ENCODE measurements at places on chromosomes 4 and X.

GRCh38 chr4:72970756-72971155, 98.8 kb downstream of the COX18 start:
- DNase-seq, result no peak

- DNase-seq, result no peak
Measured at GRCh38 chr4:8127051-8127826, 31.4 kb downstream of the ABLIM2 start.

DNA sequence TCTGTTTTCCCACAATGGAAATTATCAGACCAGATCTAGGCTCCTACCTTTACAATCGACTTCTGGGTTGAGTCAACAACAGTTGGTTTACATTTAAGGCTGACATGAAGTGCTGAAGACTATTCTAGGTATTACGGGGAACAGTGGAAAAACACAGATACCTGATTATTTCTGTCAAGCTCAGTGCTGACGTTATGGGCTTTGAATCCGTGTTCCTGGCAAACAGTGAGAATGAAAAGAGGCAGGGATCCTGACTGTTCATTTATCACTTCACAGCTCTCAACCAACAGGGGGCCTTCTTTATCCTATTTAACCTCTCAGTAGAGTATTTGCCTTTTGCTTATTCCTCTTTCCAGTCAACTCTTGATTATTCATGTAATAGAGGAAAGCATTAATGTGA, 43.1 kb downstream of the TMEM164 start:
- no peak for DNase-seq

GRCh38 chr4:94918543-94918942, 160.8 kb downstream of the BMPR1B start:
- no peak for DNase-seq

GRCh38 chrX:137746289-137746688, 180.4 kb downstream of the ZIC3 start:
- DNase-seq, result no peak

- no peak for DNase-seq
Measured at GRCh38 chr4:32841217-32841616, 2121.0 kb downstream of the PCDH7 start.

- DNase-seq, result no peak
Measured at GRCh38 chr4:16728849-16729248, 169.6 kb downstream of the LDB2 start.

DNA sequence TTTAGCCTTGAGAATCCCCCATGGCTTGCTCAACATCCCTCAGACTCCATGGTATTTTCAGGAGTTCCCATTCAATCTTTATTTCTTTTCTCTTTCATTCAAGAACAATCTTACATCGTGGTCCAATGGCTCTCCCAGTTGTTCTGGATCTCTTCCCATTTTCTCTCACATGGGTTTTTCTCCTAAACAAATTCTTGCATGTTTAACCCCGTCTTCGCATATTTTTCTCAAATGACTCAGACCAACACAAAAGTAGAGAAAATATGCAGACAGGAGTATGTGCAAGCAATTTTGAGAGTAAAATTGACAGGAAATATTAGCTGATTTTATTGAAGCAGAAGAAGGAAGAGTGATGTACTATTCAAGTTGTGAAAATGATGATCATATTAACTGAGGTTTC, 396.4 kb upstream of the TRAM1L1 start:
- DNase-seq, result no peak

DNA sequence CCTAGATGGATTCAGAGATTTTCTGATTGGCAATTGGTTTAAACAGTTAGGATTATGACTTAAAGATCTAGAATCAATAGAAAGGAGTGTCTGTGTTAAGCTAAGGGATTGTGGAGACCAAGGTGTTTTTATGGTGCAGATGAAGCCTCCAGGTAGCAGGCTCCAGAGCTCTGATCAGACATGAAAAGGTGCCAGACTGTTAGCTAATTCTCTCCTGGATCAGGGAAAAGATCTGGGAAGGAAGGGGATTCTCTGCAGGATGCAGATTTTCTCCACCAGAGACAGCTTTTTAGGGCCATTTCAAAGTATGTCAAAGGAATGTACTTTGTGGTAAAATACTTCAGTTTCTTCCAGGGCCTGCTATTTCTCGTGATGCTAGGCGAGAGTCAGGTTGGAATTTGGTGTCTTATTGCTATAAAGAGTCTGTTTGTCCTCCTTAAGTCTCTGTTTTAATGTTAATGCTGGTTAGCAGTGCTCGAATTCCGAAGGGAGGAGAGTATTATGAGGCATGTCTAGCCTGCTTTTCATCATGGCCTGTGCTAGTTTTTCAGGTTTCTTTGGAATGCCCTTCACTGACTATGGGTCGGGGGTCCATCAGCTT, 12.0 kb upstream of the GPR78 start:
- no peak for DNase-seq

- DNase-seq, result no peak
Measured at GRCh38 chr4:53905276-53905940, 159.0 kb downstream of the CHIC2 start.

- DNase-seq, result no peak
Measured at GRCh38 chr4:96691521-96691920, 851.6 kb downstream of the PDHA2 start.

DNA sequence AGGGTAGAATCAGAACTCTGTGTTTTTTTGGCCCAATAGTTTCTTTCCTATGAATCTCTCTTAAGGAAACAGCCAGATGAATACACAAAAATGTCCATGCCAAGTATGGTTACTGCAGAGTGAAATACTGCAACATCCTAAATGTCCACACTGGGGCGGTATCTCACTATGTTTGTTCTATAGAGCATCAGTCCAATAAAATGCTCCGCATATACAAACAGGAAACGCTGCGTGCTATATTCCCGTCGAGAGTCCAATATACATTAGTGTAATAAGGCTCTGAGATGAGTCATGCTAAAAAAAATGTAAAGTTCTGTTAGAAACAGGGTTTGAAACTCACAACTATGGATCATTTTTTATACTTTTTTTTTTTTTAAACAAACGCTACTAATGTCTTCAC, 72.9 kb upstream of the ENOX2 start:
- no peak for DNase-seq

DNA sequence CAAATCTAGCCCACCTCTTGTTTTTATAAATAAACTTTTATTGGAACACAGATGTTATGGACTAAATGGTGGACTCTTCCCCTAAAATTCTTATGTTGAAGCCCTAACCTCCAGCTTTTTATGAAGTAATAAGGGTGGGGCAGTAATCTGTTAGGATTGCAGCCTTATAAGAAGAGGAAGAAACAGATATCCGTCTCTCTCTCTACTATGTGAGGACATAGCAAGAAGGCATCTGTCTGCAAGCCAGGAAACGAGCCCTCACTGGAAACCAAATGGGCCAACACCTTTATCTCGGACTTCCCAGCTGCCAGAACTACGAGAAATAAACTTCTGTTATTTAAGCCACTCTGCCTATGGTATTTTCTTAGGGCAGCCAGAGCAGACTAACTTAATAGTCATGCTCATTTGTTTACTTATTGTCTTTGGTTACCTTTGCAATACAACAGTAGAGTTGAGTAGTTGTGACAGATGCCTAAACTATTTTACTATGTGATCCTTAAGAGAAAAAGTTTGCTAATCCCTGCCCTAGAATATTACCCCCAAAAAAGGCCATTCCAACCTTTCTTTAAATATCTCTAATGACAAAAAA, 67.4 kb downstream of the MANBA start:
- no peak for DNase-seq

DNA sequence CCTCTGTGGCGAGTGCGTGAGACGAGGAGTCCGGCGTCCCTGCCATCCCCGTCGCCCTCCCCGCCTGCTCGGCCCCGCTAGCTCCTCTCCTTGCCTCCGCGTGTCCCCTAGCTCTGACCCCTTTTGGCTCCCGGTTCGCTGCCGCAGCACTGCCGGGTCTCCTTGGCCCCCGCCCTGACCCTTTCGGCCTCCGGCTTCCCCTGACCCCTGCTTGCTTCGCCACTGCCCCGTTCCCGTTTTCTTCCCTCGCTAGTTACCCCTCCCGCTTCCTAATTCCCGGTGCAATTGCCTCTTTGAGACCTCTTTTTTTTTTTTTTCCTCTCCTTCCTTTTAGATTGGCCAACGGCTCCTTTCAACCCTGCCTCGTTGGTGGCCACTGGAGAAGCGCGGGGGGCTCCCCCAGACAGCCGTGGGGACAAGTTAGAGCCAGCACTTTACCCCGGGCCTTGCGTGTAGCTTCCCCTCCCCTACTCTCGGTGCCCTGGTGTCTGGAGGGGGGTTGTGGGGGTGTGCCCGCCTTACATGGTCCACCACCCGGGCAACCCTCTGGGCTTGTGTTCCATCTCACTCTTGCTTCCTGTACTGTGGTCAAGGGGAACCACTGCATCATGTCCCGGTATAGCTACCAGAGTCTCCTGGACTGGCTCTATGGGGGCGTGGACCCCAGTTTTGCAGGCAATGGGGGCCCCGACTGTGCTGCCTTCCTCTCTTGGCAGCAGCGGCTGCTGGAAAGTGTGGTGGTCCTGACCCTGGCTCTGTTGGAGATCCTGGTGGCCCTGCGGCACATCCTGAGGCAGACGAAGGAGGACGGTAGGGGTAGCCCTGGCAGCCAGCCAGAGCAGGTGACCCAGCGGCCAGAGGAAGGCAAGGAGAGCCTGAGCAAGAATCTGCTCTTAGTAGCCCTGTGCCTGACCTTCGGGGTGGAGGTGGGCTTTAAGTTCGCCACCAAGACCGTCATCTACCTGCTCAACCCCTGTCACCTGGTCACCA, 548 bp downstream of the TMEM164 start:
- no peak for DNase-seq

DNA sequence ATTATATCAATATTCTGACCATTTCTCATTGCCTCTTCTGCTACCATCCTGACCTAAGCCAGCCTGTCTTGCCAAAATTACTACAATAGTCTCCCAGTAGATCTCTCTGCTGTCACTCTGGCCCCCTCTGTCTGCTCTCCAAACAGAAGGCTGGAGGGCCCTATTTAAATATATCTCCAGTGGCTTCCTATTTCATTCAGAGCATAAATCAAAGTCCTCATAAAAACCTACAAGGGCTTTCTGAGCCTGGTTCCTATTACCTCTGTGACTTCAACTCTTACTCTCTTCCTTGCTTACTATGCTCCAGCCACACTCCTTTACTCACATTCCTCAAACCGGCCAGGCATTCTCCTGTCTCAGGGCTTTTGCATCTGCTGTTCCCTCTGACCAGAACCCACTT, 19.0 kb downstream of the IGSF1 start:
- DNase-seq, result no peak

DNA sequence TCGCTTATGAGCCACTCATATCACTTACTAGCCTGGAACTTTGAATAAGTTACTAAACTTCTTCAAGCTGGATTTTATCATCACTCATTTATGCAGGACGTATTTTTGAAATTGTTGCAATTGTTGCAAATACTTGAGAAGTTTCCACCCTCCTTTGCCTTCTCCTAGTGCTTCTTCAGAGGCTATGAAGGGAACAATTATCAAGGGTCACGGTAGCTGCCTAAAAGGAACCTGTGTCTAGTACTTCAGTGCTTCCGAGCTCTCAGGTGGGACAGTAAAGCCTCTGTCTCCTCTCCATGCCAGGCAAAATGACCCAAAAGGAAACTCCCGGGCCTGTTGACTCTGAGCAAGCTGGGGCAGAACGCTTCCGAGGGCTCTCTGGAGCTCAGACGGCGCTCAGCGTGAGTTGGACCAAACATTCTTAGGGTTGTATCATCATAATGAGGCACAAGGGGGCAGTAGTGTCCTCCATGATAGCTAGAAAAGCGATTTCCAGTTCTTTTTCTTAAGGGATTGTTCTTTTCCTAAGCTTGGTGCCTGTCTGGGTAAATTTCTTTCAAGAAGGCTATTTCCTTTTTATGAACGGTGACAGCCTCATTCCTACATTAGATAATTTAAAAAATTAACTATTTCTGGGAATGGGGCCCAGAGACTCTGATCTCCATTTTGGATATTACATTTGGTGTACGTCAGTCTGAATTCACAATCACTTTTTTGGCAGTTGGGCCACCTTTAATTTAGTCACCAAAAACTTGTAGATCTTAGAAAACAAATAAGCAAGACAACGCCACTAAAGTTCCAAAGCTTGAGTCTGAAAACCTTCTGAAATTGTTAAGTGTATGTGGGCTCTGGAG, 73.1 kb downstream of the PACRGL start:
- no peak for DNase-seq

DNA sequence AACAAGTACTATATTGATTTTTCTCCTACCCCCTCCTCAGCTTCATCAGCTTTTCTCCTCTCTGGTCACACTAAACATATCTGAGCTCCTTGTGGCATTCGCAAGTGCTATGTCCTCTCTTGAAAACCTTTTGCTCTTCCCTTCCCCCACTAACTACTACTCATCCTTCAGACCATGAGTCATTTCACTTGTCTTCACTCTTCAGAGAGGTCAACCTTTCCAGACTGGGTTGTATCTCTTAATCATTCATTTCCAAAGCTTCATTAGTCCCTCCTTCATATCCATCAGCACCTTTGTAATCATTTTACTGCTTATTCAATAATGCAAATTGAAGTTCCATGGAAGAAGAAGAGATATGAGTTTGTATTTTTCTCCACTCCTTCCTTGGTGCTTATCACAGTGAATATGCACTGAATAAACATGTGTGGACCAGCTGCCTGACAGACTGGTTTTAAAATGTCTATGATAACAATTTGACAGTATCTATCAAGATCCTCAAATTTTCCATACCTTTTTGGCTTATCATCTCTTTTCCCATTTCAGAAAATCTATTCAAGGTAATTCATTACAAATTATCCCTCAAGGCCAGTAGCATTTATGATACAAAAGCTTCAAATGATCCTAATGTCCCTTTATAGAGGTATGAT, 28.4 kb downstream of the DDX60L start:
- no peak for DNase-seq

DNA sequence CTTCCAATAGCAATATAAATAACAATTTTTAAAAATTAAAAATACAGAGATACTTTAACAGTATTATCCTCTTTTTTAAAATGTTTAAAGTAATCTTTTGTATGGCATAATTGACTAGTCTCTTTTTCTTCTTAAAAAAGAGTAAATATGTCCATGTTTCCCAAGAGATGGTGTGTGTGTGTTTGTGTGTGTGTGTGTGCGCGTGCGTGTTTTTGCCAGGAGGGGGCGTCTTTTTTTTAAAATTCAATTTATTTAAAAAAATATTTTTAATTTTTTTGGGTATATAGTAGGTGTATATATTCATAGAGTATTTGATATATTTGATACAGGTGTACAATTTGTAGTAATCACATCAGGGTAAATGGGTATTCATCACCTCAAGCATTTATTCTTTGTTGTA, 1073.7 kb downstream of the PCDH7 start:
- no peak for DNase-seq

DNA sequence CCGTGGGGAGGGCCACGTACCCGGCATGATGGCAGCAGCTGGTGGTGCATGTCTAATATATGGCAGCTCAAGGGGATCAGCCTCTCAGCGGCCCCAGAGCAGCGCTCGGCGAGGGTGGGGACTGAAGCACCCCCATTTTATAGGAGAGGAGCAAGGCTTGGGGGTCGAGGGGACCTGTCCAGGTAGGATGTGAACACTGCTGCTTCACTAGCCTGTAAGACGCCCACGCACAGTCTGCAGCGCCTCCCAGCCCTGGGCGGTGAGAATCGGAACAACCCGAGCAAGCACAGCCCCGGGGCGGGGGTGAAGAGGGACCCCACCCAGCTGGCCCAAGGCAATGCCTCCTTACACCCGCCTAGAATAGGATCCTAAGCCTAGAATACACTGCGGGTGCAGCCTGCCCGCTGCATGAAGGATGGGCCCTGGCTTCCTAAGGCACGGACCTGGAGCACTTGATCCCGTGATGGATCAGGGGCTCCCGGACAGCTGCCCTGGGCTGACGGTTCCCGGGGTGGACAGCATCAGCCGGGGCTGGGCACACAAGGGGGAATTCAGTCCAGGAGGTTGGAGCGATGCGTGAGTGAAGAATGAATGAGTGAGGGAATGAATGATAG, 17.6 kb downstream of the ADRA2C start:
- DNase-seq, result no peak

Data from cortex of kidney (tissue), 1 donor.